SJSA1 (cell line): ENCODE measurements at places on chromosomes 1 and 21. TPM values are rescaled to one million over a fixed set of nuclear protein-coding genes. Genes with fewer than 3 reads are reported as not detected.

Gene CAP1
- total RNA-seq = 331 and 642 TPM in 2 replicates

Gene IGSF9
- 0.16 TPM in 1 of 2 replicates, not detected in the other for total RNA-seq

Gene HSPA6
- 0.06 and 0.18 TPM in 2 replicates for total RNA-seq

Gene OR2W3
- not detected in 2 replicates for total RNA-seq

Gene KCNA3
- total RNA-seq = not detected in 2 replicates

Gene OR2T33
- total RNA-seq = not detected in 2 replicates

Gene NVL
- total RNA-seq = 28.1 and 39.7 TPM in 2 replicates
